ENCODE measurements at places on chromosomes 2 and 18.

GRCh38 chr2:159326569-159327255 is 40.2 kb upstream of the WDSUB1 start:
- no peak for DNase-seq

DNA sequence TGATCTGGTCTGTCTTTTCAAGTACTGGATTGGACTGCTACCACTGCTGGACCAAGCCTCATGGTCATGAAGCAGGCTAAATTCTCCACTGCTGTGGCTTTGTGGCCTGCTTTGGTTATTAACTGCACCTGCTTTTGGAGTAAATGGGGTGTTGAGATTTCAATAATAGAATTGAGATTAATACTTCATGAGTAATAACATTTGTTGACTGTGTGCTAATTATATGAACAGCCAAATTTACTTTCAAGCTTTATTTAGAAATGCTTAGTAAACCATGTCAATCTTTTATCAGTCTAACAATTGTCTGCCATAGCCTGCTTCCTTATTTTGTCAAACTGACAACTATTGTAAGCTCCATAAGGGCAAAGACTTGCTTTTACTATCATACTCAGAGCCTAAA is 27.4 kb upstream of the MTIF2 start:
- no peak for DNase-seq

DNA sequence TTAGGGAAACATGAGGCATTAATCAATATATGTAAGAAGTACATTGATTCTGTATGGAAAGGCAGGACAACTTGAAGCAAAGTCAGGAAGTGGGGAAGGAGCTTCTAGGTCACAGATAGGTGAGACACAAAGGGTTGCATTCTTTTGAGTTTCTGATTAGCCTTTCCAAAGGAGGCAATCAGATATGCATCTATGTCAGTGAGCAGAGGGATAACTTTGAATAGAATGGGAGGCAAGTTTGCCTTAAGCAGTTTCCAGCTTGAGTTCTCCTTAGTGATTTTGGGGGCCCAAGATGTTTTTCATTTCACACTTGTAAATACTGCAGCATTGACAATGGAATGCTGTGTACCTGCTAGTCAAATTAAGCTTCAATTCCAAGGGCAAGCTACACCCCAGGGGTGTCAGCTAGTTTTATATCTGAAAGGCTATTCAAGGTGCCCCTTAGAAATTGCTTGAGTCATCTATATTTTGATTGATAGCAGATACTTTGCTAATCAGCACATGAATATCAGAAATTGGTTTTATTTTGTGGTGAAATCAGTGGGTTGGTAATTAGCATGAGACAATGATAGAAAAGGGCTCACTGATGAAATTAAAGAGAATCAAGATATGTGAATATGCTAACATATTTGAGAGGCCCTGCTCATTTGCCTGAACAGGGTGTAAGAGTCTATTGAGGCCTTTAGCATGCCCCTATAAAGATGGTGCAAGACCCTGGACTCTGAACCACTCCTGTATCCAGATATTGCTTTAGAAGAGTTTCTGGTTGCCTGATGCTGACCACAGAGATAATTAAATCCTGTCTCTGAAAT is 131.5 kb downstream of the TMEM17 start:
- DNase-seq = no peak

GRCh38 chr2:38155015-38155414 is 79.1 kb upstream of the CYP1B1 start:
- no peak for DNase-seq

DNA sequence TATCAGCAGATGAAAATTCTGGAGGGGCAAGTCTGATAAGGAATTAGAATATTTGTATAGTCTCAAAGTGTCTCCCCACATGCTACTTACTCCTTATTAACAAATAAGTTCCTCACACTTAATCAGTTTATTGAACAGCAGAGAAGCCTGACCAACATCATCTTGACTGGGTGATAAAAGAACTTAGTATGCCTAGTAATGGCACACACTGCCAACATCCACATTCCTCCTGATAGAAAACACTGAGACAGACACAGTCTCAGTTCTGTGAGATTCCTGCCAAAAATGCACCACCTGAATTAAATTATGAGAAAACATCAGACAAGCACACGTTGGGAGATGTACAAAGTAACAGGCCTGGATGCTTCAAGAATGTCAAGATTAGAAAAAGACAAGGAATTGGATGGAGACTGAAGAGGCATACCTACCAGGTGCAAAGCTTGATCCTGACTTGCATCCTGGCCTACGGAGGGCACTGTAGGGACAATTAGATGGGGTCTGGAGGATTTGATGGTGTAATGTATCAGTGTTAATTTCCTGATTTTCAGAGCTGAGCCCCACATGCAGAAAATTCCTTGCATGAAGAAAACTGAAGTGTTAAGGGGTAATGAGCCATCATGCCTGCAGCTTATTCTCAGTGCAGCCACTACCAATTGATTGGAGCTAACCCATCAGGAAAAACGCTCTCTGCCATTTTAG is 200.4 kb upstream of the SH3BP4 start:
- no peak for DNase-seq

DNA sequence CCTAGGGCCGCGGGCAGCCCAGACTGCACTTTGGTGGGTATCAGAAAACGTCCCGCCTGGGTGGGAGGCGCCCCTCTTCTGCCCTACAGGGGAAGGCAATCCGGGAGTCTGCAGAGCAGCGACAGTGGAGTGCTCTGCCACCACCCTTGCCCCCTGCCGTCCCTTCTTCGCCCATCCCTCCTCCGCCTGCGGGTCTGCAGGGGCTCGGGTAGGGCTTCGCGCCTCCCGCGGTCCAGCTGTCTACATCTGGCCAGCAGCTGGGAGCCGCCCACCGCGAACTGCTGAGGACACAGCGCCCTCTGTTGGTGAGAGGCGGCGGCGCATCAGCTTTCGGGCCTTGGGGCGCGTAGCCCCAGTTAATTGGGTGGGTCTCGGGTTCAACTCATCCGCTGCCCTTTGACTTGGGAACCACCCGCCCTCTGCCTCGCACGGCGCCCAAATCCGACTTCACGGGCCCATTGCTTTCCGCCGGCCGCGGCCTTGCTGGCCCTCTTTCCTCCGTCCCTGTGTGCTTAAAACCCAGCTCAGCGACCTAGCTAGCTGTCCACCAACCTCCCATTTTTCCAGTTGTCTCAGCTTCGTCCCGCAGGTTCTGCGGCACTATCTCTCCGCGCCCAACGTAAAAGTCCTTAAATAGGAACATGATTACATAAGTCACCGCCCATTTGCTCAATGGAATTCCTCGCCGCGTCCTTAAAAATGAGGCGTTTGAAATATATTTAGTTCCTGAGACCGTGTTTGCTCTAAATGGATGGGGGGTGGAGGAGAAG is 17.6 kb downstream of the WNT10A start:
- no peak for DNase-seq

DNA sequence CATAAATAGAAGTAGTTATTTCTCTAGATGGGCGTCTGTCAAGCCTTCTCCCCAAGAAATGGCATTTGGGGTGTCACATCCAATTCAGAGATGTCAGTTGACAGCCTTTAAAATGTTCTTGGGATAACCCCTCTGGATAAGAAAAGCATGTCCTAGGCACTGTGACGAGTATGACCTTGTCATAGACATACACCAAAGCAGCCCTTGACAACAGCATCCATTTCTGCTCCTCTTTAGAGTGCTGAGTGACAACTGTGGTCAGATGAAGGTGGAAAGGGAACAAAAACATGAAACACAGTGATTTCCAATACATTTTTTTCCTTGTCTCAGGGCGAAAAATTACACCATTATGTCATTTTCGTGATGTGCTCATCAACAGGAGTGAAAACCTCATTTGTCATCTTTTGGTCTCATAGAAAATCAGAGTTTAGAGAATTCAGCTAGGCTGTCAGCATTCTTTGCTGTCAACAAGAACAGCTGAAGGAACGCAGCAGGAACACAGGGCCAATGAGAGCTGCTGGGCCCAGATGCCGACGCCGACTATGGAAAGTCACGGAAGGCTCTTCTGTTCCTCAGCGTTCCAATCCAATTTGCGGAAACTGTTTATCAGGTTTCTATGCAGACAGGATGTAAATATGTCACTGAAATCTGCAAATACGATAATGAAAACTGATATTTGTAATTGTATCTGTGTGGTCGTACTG is 193.2 kb downstream of the ICOS start:
- no peak for DNase-seq

- DNase-seq = no peak
These were observed 20.6 kb upstream of the EXOC6B start for GRCh38 chr2:72846171-72847095.

DNA sequence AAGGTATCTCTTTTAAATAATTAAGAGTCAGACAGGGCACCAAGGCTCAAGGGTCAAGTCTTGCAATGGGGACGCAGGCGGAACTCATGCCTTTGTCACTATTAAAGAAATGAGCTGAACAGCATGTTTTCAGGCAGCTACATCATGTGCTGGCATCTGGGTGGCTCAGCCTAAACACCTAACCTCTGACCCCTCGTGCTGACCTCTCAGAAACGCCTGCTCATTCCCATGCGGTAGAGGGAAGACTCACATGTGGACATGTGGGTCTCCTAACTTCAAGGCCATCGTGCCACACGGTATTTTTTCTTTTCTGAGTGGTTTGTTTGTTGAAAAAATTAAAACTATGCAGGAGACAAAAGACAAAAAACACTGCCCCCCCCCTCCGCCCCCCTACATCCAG is 31.3 kb downstream of the CYP27C1 start:
- DNase-seq = no peak

DNA sequence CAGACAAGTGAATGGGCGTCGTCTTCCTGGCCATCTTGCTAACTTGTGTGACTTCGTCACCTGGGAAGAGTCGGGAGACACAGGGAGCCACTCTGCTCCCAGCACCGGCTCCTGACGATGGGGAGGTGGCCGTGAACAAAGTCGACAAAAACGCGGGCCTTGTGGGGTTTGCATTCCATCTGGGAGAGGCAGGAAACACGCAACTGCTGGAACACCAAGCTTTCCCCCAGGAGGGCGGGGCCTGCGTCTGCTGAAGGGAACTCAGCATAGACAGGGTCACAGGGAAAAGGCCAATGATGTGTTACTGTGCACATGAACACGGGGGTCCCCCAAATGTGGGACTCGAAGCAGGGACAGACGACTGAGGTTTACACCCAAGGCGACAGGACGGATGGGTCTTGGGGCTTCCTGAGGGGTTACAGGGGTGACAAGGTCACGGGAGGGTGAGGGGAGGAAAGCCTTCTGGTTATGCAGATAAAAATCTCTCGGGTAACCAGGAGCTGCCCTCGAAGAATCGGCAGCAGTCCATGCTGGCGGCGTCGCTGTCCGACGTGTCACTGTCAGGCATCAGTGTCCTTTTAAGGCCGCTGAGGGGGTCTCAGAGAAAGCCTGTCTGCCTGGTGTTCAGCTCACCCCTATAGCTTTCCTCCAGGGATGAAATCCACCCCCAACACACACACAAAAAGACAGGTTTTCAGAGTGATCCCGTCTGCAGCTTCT is 28.2 kb upstream of the PRLH start:
- no peak for DNase-seq

- no peak for DNase-seq
These were observed 327.7 kb downstream of the TMX3 start for GRCh38 chr18:68387246-68387645.

GRCh38 chr2:167555098-167555720 is 666.9 kb downstream of the XIRP2 start:
- DNase-seq = no peak

DNA sequence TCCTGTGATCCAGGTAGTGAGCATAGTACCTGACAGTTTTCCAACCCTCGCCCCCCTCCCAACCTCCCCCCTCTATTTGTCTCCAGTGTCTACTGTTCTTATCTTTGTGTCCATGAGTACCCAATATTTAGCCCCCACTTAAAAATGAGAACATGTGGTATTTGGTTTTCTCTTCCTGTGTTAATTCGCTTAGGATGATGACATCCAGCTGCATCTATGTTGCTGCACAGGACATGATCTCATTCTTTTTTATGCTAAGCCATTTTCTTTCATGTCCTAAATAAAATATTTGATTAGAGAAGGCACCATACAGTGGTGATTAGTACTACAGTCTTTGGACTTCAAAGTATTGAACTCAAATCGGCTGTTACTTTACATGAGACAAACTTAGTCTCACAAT is 1087.9 kb downstream of the CBLN2 start:
- no peak for DNase-seq

DNA sequence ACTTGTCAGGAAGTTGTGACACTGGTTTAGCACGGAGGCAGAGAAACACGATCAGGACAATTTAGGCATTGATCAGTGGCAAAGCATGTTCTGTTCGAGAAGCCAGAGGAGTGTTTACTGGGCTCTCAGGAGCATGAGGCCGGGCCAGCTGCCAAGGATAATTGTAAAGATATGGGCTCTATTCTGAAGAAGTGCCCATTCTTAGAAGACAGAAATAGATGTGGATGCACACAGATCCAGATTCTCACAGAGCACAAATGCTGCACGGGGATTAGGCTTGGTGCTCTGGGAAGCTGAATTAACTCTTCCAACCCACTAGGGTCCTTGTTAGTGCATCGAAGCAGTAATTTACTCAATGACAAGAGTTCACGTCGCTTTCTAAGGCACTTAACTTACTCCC is 16.2 kb downstream of the AFF3 start:
- DNase-seq = no peak

DNA sequence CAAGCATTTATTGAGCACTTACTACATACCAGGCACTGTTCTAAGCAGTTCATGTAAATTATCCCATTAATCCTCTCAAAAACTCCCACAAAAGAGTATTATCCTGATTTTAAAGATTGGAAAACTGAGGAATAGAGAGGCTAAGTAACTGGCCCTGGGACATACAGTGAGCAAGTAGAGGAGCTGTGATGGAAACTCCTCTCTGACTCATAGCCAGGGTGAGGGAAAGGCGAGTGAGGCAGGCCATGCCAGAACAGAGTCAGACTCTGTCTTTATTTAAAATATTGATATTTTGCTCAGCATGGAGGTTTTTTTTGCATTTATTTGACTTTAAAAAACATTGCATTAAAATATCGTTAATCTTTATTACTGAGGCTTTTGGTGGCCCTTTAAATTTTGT is 208.0 kb downstream of the LOXHD1 start:
- DNase-seq = no peak

DNA sequence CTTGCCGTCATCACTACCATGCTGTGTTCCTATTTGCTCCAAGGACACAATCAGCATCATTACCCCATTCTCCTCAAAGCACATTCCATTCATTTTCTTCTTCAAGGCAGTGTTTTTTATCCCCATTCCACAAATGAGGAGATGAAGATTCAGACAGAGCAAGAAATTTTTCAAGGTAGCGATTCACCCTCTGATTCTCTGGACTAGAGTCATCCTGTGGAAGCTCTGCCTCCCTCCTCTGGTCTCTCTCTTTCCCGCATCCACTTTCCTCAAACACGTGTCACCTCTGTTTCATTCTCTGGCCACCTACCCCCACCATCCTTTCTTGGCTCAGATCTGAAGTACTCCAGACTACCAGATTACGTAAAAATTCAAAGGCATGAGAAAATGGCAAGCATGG is 297.9 kb downstream of the SOX11 start:
- DNase-seq = no peak

GRCh38 chr2:241862775-241863535 is 4.3 kb upstream of the PDCD1 start:
- DNase-seq = no peak

DNA sequence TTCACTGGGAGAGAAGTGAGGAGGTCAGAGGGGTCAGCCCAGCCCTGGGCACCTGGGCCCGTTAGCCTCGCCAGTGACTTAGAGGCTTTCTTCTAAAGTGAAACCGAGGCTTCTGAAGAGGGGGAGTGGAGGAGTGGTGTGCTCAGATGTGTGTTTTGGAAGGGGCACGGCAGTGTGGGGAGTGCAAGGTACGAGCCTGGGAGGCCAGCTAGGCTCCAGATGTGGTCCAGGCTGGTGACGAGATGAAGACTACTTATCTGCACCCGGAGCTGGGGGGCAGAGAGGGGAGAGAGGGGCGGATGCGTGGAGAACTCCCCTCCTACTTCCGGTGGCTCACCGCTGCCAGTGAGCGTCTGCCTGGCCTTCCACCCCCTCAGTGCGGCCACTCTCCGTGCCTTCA is 371.3 kb upstream of the HS6ST1 start:
- no peak for DNase-seq

Measured in NT2/D1 (cell line).